ENCODE measurements at places on chromosomes 12 and 14.
A peak's percentile ranks its signal among the peaks of the same experiment; 100 is the strongest.

GRCh38 chr12:2300886-2301285 is 248.1 kb downstream of the CACNA1C start:
- DNase-seq = no peak

- no peak for DNase-seq
Observed at GRCh38 chr14:86357119-86357518, 827.2 kb downstream of the FLRT2 start.

DNA sequence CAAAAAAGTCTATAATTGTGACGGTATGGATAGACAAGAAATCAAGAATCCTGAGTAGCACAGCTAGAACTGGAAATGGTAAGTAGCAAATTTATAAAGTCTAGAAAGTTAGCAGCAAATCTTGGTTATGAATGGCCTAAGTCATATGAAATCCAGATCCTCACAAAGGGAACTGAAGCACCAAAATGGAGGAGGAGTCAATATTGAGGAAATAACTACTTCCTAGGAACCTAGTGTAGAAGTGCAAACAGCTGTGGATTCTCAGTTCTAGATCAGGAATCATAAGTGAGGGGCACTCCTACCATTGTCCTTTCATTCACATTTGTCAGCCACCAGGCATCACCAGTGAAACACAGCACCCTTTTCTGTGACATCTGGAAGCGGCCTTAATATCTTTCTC is 202.2 kb upstream of the DCN start:
- no peak for DNase-seq

GRCh38 chr14:105891631-105892452 is 365.5 kb downstream of the TMEM121 start:
- DNase-seq = no peak

DNA sequence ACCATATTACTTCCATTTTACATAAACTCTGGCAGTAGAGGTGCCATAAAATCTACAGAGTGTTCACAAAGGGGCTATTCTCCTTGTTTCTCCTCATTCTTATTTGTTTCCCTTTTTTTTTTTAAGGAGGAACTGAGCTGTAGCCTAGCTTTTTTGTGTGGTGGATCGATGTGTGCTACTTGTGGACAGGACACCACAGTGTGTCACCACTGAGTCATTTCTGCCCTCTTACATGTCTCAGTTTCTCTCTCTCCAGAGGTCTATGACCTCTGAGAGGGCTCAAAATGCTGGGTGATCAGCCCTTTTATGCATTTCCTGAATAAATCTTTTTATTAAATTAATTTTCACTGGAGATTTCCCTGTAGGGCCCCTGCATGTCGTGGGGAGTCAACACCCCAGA is 370.2 kb downstream of the ADGRD1 start:
- no peak for DNase-seq

GRCh38 chr14:60196291-60196690 is 31.1 kb upstream of the DHRS7 start:
- no peak for DNase-seq

DNA sequence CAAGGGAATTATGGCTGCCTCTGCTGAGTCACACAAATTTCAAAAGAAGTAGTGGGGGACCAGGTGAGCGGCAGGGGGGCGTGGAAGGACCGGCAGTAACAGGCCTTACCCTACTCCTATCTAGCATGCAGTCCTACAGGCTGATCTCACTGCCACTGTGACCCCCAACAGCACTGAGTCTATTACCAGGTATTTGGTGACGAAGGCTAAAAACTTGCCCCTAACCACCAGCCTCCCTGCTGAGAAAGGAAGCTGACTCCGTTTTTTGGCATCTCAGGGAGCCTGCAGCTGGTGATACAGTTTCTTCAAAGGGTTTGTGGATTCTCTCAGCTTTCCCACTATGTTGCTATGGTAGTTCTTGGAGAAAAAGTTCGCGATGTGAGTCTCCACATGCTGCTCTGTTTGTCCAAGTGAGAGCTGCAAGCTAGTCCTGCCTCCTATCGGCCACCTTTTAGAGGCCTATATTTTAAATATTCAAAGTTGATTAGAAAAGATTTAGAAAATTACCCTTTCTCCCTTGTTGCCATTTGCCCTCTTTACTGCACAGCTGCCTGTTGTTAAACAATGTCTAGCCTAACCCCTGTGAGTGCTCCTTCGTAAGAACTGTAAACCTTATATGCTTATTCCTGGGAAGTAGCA is 57.1 kb upstream of the SLCO1B1 start:
- DNase-seq = peak; percentile 67

GRCh38 chr12:47577206-47577989 is 128.4 kb downstream of the RPAP3 start:
- DNase-seq = no peak

DNA sequence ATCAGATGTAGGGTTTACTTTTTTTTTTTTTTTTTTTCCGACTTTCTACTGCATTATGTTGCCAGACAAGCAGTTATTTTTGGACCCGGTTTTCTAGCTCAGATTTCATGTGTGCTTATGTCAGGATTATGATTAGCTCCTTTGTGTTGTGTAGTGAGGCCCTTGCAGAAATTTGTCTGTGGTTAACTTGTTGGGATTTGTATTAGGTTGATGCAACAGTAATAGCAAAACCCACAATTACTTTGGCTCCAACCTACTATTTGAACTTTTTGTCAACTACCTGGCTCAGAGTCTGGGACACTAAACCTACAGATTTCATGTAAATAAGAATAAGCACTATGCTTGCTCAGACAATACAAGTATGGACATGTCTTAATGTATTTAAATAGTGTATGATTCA is 44.1 kb upstream of the KCNJ8 start:
- no peak for DNase-seq

- no peak for DNase-seq
Observed at GRCh38 chr12:39617887-39618286, 1.7 kb downstream of the ABCD2 start.

GRCh38 chr12:114319422-114319821 is 86.5 kb downstream of the TBX5 start:
- no peak for DNase-seq

- no peak for DNase-seq
Observed at GRCh38 chr14:50001999-50002925, 109.4 kb downstream of the ARF6 start.

DNA sequence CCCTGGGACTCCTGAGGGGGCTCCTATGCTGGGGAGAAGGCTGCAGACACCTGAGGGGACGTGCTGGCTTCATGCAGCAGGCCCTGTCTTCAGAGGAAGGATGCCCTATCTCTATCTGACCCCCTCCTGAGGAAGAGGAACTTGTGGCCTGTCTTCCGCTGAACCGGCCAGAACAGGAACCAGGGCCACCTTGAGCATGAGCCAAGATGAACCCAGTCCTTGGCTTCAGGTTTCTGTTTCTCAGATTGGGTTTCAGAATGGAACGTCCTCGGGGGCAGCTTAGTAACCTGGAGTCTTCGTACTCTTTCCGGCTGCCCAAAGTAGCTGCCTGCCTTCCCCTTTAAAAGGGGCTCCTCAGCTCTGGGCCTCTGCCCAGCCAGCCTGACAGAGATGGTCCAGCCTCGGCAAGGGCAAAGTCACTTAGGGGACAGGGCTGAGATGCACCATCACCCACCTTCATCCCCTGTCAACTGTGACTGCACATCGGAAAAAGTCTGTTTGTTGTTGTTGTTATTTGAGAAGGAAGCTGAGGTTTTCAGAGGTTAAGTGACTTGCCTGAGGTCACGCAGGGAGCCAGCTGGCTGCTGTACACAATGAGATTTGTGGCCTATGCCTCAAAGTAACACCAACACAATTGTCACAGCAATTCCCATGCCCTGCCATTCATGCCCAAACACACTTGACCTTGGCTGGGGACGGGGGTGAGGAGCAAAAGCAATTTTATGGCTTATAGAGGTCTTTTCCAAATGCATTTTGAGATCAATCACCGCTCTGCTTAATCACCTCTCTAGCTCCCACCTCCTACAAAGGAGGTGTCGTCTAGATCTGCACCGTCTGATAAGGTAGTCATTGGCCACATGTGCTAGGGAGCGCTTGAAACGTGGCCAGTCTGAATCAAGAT is 13.4 kb downstream of the ASB2 start:
- peak; percentile 77 for DNase-seq

DNA sequence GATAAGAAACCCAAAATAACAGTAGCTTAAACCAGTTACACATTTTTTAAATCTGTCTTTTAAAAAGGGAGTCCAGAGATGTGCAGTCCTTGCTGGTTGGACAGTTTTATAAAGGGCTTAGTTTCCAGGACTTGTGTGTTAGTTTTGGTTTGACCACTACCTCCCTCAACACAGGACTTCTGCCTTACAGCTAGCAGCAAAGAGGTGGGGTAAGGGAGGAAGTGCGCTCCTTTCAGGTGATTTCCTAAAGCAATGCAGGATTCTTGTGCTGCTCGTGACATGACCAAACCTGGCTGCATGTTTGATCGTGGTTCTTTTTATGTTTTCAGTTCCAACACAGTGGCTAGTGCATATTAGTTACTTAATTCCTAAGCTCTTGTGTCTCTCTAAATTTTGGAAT is 266.2 kb downstream of the TMTC2 start:
- DNase-seq = no peak

GRCh38 chr12:129928643-129929042 is 24.8 kb upstream of the TMEM132D start:
- DNase-seq = no peak

- DNase-seq = no peak
Observed at GRCh38 chr14:44663136-44663535, 156.1 kb upstream of the FSCB start.

DNA sequence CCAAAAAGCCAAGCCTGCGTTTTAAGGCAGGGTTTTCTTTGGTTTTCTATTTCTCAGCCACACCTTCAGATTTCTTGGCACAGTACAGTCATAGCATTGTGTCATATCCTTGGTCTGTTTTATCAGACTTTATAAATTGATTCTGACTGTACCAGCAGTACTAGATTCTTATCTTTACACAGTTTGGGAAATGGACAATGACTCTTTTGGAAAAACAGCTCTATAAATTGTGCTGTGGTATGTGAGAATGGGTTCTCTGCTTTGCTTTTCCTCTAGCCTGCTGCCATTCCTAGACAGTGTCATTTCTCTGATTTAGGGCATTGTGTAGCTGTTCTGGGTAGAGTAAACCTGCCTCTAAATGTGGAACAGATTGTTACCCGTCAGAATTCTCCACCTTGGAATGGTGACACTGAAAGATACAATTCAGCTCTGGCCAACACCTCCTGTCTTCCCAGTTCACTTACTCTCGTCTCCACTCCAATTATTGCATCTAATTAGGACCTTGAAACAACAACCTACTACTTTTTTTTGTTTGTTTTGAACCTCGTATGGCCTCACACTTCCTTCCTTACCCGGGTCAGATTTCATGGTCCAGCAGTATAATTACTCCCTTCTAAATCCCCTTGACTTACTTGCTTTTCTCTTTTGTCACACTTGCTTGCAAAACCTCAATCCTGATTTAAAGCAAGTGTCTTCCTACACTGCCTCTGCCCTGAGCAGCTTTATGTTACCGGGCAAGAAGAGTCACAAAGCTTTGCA is 226.3 kb downstream of the ERC1 start:
- peak; percentile 95 for DNase-seq

DNA sequence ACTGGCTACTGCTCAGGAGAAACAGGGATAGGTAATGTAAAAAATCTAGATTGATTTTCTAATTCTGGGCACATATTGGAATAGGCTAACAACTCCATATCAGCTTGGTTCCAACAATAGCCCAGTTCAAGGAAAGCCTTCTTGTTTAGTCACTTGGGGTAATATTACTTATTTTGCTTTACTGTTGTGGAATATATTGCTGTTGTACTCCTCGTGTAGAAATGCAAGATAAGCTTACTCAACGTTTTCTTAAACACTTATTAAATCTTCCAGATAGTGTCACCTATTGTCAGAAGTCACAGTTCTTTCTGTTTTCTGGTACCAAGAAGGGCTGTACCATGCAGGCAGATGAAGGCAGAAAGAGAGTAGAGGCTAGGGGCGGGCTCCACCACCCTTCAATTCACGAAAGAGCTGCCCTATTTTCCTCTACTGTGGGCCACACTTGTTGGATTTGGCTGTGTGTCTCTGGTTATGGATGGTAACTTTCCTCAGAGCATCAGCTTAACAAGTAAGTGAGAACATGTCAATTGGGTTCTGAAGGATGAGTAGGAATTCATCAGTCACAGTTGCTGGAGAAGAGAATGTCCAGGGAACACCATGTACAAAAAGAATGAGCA is 38.0 kb downstream of the CLMN start:
- no peak for DNase-seq

DNA sequence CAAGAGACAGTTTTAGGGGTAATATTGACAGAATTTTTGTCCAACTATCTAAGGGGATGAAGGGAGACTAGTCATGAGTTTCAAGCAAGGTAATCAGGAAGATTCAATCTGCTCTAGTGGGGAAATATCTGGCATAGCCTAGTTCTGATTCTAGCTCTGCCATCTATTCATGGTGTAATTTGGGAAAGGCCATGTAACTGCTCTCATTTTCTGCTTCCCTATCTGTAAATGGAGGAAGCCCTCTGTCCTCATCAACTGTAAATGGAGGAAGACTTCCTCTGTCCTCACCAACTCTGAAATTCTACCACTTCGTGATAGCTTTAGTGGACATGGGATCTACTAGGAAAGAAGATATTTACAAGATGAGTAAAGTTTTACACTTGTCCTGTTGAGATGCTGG is 37.9 kb downstream of the BHLHE41 start:
- DNase-seq = no peak

- no peak for DNase-seq
Observed at GRCh38 chr12:1776170-1776921, 44.0 kb upstream of the LRTM2 start.

DNA sequence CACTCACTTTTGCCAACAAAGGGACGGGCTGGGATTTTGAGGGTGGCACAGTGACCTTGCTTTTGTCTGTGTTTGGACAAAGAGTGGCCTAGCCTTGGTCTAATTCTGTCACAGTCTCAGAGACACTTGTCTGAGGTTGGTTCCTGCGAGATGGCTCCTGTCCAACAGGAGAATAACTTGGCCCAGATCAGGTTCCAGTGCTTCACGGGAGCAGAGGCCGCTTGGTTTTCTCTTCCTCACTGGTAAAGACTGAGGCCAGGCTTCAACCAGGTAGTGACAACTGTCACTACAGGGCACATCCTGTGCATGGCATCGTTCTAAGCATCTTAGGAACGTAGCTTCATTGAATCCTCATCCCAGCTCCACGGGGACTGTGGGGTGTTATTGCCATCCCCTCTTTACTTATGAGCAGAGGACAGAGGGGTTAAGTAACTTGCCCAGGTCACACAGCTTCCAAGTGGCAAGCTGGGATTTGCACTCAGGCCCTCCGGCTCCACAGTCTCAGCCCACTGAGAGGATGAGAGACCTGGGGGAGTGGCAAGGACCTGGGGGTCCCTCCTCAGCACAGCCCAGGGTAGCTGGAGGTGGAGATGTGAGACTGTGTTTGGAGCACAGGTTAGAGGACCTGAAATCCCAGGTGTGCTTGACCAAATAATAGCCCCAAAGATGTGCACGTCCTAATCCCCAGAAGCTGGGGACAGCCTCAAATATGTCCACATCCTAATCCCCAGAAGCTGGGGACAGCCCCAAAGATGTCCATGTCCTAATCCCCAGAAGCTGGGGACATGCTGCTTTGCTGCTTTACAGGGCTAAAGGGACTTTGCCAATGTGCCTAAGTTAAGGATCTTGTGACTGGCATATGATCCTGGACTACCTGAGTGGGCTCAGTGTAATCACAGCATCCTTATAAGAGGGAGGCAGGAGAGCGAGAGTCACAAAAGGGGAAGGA is 179.2 kb upstream of the RTL1 start:
- DNase-seq = no peak
